Activated CD4-positive, alpha-beta T cell treated with anti-CD3 and anti-CD28 coated beads for 24 hours (primary cell): ENCODE measurements at places on chromosomes 4 and X.

- DNase-seq: no peak
Measured at GRCh38 chr4:184987493-184988031, 30.7 kb upstream of the HELT start.

DNA sequence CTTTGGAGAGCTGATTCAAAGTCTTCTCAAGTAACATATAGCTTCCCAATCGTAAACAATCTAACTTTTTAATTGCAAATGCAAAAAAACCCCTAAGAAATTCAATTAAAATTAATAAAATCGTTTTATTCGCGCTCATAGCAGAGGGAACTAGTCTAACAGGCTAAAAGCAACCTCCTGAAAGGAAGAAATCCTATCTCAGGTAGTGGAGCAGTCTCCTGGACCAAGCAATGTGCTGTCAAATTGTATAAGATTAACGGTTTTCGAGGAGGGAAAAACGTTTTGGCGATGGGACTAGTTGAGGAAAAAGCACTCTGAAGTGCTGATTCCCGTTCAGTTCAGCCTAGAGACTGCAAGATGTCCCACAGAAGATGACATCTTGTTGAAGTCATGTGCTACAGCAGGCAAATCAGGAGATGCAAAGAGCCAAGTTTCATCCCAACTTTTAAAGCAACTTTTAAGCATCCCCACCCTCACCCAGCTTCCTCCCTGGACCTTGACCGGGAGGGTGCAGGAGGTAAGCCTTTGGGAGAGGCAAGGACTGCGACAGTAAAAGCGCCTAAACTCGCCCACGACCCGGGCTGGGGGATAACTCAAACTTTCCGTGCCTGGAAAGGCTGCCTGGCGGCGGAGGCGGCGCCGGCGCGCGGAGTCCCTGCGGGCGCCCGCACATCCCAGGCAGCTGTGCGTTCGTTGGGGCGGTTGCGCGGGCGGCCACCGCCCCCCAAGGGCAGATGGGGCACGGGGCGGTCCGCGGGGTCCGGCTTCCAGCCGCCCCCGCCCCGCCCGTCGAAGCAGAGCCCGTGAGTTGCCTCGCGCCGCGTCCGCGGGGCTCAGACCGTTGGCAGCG, 784 bp downstream of the MAP7D3 start:
- no peak for DNase-seq

- no peak for DNase-seq
Measured at GRCh38 chr4:125707397-125707796, 392.6 kb downstream of the FAT4 start.

DNA sequence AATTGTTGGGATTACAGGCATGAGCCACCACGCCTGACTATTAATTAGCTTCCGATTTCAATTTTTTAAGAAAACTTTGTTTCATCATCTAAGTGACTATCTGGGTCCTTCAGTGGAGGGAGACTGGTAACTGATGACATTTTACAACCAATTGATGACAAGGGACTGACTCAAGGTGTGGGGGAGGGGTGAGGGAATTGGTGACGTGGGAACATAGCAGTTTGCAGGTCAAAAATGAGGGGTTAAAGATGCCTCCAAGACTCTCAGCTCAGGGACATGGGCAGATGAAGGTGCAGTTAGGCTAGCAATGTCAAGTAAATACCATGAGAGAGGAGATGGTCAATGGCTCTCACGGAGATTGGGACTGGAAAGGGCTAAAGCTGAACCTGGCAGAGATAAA, 5.7 kb upstream of the FAM9C start:
- no peak for DNase-seq

GRCh38 chrX:155966876-155967275, 30.6 kb upstream of the IL9R start:
- DNase-seq: no peak

DNA sequence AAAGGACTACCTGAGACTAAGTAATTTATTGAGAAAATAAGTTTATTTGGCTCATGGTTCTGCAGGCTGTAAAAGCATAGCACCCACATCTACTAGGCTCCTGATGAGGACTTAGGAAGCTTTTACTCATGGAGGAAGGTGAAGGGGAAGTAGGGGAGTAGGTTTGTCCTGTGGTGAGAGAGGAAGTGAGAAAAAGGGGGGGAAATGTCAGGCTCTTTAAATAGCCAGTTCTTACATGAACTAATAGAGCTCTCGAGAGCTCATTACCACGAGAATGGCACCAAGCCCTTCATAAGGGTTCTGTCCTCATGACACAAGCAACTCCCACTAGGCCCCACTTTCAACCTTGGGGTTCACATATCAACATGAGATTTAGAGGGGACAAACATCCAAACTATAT, 125.5 kb upstream of the NRK start:
- DNase-seq: no peak

DNA sequence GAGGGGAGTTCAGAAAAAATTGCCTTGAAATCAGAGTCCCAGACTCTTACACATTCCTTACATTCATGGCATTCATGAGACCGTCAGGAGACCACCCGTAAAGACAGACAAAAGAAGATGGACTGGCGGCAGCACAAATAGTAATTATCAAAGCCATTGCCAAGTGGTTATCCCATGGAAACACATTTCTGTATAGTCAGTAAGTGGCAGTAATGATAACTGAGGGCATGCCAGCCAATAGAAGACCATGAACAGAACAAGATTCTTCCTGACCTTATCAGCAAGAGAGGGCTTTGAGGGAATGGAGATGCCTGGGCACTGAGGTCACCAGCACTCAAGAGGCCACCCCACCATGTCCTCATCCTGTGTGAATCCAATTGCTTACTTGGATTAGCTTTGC, 121.7 kb upstream of the HCCS start:
- no peak for DNase-seq

DNA sequence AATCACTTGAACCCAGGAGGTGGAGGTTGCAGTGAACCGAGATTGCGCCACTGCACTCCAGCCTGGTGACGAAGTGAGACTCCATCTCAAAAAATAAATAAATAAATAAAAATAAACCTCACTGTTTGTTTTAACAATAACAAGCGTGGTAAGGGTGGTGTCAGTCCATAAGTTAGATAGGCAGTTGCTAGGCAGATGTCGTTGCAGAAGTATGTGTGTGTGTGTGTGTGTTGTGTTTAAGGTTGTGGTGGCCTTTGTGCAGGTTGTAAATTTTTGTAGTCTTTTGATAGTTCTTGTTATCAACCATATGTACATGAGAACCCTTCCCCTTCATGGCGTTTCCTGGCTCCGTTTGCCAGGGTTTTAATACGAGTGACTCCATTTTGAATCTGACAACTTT, 4.0 kb upstream of the AASDH start:
- no peak for DNase-seq

GRCh38 chr4:168272488-168272887, 46.1 kb downstream of the DDX60 start:
- no peak for DNase-seq

- DNase-seq: no peak
Measured at GRCh38 chr4:154559141-154559493, 3.7 kb upstream of the FGB start.

DNA sequence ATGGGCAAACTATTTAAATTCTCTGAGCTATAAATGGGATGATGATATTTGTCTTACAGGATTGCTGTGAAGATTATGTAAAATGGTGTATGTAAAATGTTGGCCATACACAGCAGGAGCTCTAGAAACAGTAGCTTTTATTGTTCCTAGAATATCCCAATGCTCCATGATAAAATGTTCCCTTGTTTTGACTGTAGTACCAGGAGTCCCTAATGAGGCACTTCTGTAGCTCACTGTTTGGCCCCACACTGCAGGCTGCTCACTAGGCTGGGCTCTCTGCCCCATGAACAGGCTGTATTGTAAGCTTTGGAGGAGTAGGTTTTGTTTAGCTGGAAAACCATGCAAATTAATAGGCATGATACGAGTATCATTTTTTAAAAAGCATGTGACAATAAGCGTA, 3.3 kb upstream of the FGA start:
- no peak for DNase-seq

DNA sequence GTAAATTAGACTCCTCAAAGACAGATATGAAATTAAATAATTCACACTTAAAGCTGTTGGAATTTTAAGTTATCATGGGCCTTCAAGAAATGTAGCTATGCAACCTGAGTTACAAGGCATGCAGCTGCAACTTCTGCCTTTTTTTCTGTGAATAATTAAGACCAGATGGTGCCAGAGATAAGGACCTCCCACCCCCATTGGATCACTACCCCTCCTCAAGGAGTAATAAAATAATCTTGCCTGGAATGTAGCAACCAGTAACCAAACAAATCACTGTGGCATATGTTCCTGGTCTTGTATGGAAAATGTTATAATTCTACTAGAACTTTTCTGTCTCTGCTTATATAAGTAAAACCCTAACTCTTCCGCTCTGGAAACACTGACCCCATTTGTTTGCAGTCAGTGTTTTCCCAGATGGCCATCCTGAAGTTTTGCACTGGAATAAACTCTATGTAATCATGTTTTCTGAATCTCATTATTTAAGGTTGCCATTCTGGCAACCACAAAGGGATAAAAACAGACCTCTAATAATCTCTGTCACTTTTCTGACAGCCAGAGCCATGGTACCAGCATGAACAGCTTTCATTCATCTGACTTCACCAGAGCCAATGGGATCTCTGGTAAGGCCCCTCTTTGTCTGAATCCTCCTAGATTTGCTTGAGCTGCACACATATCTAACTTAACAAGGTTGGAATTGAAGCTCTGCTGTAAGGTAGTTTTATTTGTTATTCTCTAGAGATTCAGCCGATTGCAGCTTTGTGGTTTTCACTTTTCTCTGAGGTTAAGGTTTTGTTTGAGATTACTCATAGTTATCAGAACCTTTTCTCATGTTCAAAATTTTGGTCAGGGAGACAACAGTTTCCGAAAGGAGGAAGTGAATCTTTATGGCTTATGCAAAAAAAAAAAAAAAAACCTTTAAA, 274.6 kb downstream of the NAF1 start:
- DNase-seq: no peak

DNA sequence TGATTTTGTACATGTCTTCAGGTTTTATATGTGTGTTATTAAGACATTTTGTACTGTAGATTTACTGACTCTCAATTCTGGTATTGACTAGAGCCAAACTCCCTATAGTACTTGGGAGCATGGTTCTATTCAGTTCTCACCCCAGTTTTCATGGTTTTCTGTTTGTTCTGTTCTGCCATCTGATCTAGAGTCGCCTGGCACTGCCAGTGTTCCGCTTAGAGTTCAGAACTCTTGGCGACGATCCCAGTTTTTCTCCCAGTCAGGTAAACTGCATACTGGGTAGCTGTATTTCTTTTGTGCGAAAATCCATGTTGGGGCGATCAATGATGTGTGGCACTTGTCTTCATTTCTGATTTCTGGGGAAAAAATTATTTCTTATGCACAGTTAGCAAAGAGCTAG, 78.0 kb downstream of the PHOX2B start:
- no peak for DNase-seq

- DNase-seq: no peak
Measured at GRCh38 chr4:10256203-10256602, 139.6 kb upstream of the WDR1 start.

DNA sequence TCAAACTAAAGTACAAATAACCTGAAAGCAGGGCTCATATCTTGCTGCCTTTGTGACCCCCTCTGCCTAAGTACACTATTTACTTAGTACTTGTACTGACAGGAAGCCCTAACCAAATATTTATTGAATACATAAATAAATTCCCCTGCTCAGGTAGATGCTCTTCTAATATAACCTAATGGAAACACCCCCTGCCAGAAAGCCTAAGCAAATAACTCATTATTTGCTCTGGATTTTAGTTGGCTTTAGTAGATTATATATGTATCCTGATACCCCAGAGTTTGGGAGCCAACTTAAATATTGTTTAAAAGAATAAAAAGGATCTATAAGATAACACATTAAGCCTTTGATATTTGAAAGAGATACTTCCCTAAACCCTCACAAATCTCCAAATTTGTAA, 318.2 kb downstream of the PPP1R2C start:
- DNase-seq: no peak
